ENCODE measurements at places on chromosomes 2 and 18.

DNA sequence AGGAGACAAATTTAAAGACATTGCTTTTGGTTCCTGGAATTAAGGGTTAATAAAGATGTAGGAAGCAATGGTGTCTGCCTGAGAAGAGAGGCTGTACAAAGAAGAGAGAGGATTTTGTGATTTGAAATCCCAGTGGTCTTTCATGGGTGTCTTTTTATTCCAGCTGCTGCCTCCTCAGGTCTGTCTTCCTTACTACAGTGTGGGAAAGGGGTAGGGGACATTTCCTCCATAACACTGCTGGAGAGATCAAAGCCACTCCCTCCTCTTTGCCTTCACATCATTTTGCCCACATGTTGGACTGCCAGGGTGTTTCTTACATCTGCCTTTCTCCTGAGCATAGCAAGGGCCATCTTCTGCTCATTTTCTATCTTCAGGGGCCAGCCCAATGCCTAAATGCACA is 348.5 kb downstream of the EN1 start:
- no peak for DNase-seq

- no peak for DNase-seq
Measured at GRCh38 chr2:76730021-76730420, 792.2 kb downstream of the LRRTM4 start.

- no peak for DNase-seq
Measured at GRCh38 chr2:8541223-8541622, 140.6 kb upstream of the ID2 start.

DNA sequence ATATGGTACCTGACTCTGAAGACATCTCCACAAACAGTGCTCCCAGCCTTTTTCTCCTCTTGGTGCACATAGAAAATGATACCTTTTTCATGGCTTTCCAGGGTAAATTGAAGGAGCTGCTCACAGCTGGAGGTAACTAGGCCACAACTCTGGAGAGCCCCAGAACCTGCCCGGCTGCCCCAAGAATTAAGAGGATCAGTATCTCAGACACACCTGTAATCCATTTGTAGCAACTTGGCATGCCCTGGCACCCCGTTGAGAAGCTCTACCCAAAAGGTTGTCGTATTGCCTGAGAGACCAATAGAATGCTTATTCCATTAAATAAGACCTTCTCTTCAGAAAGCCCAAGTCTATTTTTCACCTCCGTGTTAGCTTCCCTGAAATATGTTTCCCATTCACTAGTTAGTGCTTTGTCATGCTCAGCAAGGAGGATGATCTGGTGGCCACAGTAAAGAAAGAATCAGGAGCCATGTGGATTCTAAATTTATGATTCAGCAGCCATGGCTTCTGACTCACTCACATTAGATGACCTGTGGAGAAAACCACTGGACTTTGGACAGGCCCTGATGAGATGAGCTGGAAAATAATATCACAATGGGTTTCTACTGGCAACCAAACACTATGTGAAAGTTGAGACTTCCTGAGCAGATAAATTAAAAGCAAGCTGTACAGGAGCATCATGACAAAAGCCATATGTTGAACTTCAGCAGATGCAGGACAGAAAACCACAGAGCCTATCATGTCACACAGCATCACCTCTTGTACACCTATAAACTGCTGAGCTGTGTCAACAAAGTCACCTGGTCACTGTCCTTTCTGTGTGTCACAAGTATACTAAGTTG is 253.3 kb upstream of the OSR1 start:
- peak; percentile 80 for DNase-seq

DNA sequence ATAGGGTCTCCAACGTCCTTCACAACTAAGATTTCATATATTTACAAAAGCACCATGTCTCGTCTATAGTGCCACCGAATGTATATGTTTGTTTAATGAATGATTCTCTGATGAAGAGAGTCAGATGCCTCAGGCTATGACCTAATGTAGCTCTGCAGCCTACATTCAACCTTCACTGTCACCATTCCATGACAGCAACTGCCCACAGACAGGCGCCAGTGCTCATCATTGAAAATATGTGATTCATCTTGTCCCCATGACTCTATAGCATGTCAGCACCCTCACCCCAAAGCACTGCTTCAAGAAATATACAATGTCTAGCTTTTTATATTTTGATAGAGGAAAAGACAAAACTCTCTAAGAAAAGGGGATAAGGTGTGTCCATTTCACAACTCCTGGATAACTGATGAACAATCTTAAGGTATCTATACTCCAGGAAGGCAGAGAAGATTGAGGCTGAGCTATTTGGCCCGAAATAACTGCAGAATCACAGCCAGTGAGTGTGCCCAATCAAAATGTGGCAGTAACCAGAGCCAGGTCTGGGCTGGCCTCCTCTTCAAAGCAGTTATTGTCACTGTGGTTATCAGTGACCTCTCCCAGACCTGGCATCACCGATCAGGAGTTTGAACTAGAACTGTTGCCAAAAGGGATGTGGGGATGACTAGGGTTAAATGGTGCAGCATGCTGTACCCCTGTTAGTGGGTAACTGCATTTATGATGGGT is 246.6 kb downstream of the SETBP1 start:
- DNase-seq = no peak

DNA sequence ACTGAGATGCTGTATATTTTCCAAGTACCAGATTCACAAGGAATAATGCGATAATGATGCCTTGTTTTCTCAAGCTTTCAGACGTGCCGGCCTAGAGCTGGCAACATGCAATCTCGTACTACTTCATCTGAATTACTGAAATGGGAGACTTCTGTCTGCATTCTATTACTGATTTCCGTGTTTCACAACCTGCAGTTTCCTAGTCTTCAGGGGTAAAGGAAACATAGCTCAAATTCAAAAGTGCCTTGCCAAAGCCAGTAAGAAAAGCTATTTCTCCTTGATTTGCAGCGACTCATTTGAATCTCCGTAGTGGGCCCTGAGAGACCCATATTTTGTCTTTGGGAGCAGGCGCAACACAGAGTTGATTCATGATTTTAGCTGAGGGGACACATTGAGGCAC is 289.0 kb downstream of the CNTNAP5 start:
- DNase-seq = no peak

GRCh38 chr2:176080540-176081375 is 3.0 kb downstream of the EVX2 start:
- DNase-seq = no peak

- DNase-seq = no peak
Measured at GRCh38 chr2:40372283-40372985, 79.5 kb downstream of the SLC8A1 start.

GRCh38 chr18:77262643-77263465 is 13.2 kb downstream of the GALR1 start:
- no peak for DNase-seq

- no peak for DNase-seq
Measured at GRCh38 chr2:24153478-24153877, 21.4 kb upstream of the FAM228A start.

GRCh38 chr2:73013936-73014335 is 57.6 kb downstream of the SFXN5 start:
- no peak for DNase-seq

DNA sequence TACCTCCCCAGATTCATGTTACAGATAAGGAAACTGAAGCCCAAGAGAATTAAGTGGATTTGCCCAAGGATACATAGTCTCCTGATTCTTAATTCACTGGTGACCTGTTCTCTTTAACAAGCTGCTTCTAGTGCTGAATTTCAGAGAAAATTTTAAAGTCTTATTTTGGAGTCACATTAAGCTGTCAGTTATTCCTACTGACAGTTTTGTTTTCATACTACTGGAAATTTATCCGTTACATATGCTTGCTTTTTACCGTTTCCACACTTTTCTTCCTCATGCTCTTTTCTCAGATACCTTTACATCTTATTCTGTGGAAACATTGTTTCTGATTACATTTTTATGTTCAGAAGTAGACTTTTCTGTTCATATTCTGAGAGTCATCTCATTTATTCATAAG is 1.3 kb downstream of the MOB4 start:
- DNase-seq = no peak

GRCh38 chr2:24410976-24411375 is 50.6 kb upstream of the ITSN2 start:
- DNase-seq = no peak

GRCh38 chr2:145563741-145564615 is 1044.1 kb upstream of the ZEB2 start:
- no peak for DNase-seq

- DNase-seq = no peak
Measured at GRCh38 chr2:30729031-30729430, 78.2 kb downstream of the CAPN13 start.

DNA sequence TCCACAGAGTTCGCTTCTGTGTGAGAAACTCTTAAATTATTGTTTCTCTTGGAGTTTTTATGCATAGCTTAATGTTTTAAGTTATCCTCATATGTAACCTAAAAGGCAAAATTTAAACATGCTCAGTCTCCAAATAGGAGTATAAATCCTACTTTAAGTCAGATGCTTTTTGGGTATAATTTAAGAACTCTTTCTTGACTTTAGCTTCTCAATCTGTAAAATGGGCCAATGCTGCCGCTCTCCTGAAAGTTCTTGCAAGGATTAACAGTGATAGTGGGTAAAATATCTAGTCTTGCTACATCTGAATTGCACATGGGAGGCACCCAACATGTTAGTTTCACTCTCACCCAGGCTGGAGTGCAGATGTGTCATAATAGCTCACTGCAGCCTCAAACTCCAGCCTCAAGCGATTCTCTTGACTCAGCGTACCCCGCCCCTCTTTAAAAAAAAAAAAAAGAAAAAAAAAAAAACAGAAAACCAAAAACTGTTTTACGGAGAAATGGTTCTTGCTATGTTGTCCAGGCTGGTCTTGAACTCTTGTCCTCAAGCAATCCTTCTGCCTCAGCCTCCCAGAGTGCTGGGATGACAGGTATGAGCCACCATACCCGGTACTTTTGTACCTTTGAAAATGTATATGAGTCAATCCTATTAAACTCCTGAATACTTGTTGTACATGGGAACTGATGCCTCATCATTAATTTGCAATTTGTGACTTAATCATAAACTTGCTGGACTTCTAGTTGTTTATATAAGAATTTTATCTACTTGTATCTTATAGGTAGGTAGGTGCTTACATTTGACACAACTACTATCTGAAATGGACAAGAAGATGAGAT is 1.8 kb downstream of the FBXO48 start:
- DNase-seq = no peak

- no peak for DNase-seq
Measured at GRCh38 chr2:120245520-120246332, 6.9 kb upstream of the RALB start.

DNA sequence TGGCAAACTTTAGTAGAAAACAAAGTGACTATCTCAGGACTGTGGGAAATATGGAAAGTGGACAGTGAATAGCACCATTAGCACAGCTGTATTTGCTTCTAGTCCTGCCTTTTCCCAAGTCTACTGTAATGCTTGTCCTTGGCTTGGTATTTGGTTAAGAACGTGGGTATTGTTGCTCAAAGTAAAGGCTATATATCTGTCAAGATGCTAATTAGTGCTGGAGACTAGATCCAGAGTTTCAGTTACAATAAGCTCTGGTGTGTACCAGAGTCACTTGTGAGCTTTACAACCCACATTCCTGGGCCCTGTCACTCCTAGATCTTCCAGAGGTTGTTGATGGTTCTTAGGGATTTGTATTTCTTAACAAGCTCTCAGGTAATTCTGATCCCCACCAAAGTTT is 313.6 kb downstream of the SLC8A1 start:
- DNase-seq = no peak

GRCh38 chr2:83191316-83191715 is 1267.8 kb downstream of the SUCLG1 start:
- DNase-seq = no peak

GRCh38 chr2:155525199-155525598 is 807.3 kb downstream of the NR4A2 start:
- no peak for DNase-seq

DNA sequence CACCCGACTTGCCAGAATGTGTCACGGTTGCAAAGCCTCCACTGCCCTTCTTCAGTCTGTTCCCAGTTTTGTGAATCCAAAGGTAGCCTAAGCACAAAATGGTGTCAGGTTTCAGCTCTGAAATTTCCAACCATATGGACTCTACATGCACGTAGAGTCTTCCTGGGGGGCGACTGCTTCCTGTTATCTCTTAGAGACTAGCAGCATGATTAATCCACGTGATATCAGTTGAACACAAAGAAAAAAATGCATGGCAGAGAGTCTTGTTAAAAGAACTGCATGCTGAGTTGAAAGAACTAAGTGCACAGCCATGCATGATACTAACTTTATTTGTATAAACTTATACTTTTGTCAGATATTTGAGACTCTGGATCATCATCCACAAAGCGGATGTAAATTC is 404.4 kb downstream of the SOCS6 start:
- DNase-seq = no peak

DNA sequence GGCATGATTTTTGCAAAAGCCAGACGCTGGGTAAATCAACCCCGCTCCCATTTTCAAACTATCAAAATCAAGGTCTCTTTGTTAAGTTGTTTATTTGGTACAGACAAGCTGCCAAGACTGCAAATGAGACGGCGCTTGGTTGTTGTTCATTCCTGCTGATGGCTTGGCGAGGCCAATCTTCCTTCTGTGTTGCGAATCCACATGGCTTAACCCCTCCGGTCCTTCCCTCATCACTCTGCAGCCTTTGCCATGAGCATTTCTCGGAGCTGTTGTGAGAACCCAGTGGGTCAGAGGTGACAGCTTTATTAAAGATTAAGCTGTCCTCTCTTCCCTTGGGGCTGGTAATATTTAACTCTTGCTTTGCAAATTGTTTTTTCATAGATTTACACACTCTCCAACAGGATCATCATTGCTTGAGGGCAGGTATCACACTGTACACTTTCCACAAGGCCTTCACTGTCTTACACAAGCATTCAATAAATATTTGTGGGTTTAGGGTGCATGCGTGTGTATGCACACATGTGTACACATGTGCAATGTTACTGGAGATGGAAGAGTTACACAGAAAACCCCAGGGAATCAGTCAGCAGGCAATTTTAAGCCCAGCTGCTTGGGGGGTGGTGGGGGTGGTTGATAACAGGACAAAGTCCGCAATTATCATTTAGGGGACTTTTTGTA is 27.8 kb upstream of the KCNF1 start:
- DNase-seq = no peak

- DNase-seq = no peak
Measured at GRCh38 chr2:28486526-28486925, 9.3 kb upstream of the PLB1 start.

DNA sequence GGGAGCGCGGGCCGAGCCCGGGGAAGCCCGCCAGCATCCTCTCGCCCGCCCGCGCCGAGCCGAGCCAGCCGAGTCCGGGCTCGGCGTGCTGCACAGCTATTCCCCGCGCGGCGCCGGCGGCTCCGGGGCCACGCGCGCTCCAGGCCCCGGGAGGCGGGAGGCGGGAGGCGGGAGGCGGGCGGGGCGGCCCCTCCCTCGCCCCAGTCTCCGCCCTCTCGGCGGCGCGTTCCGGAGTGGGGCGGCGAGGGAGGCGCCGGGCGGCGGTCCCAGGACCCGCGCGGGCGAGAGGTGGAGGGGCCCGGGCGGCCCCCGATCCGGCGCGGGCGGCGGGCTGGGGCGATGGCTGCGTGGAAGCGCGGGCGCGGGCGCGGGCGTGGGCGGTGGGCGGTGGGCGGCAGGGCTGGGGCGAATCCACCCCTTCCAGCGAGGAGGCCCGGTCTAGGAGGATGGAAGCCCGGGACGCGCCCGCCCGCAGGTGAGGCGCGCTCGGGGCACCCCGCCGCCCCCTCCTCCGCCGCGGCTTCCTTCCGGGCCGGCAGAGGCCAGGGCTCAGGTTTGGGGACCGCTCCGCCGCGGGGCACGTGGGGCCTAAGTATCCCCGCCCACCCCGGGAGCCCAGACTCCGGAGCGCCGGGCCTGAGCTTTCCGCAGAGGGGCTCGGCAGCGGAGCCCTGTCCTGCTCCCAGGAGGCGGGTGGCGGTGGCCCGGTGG is at the start of gene ADCY3:
TSS of gene ADCY3 (minus strand) at position 140 of the 711 bp plus-strand sequence. CDS start 1,250 bp downstream, outside the sequence.
- DNase-seq = no peak
